ENCODE measurements at places on chromosomes 13 and 19.

DNA sequence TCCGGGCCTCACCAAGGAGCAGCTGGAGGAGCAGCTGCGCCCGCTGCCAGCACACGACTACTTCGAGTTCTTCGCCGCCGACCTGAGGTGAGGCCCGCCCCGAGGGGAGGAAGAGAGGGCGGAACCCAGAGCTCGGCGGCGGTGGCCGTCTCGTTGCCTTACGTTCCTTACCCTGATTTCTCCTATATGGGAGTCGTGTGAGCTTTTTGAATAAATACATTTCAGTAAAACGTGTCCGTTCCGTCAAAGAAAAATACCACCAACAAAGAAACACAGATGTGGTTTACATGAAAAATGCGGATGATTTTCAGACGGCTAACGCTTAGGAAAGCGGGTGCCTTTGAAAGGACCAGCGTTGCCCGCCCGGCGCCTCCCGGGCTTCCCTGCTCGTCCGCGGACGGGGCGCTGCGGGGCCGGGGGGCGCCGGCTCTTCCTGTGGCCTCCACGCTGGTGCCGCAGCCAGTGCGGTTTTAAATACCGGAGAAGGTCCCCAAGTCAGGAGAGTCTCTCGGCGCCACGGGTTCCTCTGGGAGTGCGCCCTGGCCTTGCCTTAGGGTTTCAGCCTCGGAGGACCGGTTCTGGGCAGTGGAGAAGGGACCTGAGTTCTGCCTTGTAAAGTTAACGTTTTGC lies 755 bp downstream of the UPF3A start:
- peak; percentile 79 for DNase-seq

DNA sequence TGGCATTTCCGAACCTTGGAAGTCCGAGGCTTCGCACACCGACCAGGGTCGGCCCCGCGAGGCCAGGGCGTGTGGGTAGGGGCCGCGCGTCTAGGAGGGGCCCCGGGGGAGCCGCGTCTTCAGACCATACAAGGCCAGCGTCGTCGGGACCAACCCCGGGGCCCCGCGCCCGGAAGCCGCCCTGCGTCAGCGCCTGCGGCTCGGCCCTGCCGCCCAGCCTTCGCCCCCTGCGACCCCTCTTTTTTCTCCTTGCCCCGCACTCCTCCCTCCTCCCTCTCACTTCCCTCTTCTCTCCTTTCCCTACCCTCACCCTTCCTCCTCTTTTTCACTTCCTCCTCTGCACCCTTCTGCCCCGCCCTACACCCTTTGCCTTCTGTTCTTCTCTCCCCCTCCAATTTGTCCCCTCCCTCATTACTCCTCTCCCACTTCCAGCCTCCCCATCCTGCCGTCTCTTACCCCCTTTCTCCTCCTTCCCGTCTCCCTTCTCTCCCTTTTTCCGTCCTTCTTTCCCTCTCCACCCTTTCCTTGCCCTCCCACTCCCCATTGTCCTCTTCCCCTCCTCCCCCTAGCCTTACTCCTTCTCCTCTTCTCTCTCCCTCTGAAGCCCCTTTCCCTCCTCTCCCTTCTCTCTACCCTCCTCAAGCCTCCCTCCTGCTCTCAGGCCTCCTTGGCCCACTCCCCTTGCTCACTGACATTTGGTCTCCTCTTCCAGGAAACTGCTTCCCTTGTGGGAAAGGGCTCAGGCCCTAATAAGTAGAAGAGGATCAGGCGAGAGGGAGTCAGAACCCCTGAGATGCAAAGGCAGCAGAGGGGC lies 2.2 kb upstream of the PLEKHG2 start:
- no peak for DNase-seq

- DNase-seq, result peak; percentile 86
These were observed at the start of gene ZNF528 for GRCh38 chr19:52397310-52398080. TSS of gene ZNF528 (plus strand) at chr19:52397849. CDS start at chr19:52402014, 4,165 bp downstream.

- no peak for DNase-seq
These were observed 86.7 kb upstream of the TUBA3C start for GRCh38 chr13:19268331-19268730.

GRCh38 chr13:85313761-85314503 lies 485.3 kb downstream of the SLITRK6 start:
- peak; percentile 82 for DNase-seq

GRCh38 chr19:10135551-10136334 lies 16.0 kb upstream of the EIF3G start:
- no peak for DNase-seq

GRCh38 chr13:34347784-34348573 lies 530.0 kb downstream of the RFC3 start:
- DNase-seq, result no peak

GRCh38 chr13:23497191-23497590 lies 63.7 kb upstream of the SACS start:
- no peak for DNase-seq

DNA sequence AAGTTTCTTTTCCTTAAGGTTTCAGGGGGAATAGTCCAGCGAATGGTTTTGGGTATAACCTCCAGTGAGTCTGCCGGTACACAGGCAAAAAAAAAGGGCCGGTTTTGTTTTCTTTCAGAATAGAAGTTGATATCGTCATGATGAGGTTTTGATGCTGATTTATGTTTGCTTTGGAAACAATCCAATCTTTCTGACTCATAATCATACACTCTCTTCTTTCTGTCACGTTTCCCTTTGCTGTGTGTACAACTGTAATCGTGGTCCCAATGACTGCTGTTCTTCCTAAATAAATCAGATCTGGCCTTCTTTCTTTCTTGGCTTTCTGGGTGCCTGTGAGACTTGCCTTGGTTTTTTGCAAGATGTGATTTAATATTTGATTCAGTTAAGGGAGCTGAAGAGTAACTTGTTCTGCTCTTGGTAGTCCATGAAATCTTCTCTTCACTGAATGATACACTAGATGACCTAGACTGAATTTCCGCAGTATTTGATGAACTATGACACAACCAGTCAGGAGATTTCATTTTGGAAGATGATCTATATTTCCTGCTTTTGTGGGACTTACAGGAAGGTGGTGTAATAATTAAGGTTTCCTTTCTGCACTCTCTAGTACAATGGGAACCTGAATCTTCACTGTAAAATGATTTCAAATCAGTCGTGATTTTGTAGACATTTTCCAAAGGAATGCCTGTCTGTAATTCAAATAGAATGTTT lies 34.9 kb upstream of the METTL21C start:
- peak; percentile 85 for DNase-seq

DNA sequence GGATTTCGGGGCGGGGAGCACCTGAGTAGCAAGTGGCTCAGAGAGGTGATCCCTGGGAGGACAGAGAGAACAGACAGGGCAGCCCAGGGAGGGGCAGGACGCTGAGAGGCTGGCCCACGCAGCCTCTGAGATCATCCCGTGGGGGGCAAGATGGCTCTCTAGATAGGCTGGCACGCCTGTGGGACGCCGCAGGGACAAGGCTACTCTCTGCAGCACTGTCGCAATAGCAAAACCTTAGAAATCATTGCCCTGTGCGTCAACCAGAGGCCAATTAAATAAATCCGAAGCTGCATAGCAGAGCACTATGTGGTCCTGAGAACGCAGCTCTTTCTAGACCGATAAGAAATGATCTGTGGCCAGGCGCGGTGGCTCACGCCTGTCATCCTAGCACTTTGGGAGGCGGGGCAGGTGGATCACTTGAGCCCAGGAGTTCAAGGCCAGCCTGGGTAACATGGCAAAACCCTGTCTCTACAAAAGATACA lies 5.1 kb downstream of the PEX11G start:
- DNase-seq, result no peak

GRCh38 chr13:110284779-110285484 lies 22.0 kb downstream of the COL4A1 start:
- DNase-seq, result no peak

DNA sequence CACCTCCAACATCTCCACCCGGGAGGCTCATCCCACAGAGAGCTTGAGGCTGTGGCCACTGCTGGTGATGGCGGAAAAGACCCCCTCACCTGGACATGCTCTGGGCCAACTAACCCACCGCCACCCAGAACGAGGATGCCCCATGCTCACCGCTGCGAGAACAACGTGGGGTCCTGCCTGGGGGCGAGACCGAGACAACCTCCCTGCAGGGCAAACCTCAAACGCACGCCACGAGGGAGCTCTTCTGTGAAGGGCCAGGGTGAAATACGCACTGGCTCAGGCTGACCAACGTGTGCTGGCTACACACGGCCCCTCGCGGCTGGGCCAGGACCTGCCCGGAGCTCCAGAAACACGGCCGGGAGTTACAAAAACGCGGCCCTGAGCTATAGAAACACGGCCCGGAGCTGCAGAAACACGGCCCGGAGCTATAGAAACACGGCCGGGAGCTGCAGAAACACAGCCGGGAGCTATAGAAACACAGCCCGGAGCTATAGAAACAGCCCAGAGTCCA lies 19.0 kb upstream of the PLPP2 start:
- no peak for DNase-seq

DNA sequence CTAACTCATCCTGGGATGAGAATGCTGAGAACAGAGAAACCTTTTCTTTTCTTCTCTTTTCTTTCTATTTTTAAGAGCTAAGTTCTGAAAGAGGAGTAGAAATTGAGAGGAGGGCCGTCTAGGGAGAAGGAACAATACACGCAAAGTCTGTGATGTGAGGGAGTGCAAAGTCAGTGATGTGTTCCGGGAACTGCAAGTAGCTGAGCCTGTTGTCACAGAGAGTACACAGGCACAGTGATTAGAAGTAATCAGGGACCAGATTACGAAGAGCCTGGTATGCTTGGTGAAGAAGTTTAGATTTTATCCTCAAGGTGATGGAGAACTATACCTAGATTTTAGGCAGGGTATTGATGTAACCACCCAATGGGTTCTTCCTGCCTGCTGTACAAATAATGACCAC lies 32.0 kb upstream of the CXCL17 start:
- DNase-seq, result no peak

DNA sequence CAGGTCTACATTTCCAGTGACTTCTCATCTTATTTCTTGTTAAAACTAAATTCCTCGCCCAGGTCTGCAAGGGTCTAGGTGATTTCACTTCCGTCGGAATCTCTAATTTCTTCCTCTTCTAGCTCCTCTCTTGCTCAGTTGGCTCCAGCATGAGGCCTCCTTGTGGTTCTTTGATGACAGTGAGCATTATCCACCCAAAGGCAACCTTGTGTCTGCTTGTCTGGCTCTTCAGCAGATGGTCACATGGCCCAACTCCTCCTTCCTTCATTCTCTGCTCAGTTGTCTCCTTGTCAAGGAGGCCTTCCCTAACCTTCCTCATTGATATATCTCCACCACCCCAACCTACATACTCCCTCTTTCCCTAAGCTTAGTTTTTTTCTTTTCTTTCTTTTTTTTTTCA lies 1391.4 kb downstream of the EFNB2 start:
- DNase-seq, result no peak

GRCh38 chr19:13043285-13043684 lies 48.0 kb downstream of the NFIX start:
- DNase-seq, result no peak

- no peak for DNase-seq
These were observed 14.8 kb downstream of the RABAC1 start for GRCh38 chr19:41944336-41944735.

- DNase-seq, result no peak
These were observed 4.0 kb upstream of the GRIN3B start for GRCh38 chr19:996051-996838.

- no peak for DNase-seq
These were observed at the start of gene AP2A1 for GRCh38 chr19:49766930-49767299. TSS of gene AP2A1 (plus strand) at chr19:49767001. CDS start at chr19:49767134, 133 bp downstream.

DNA sequence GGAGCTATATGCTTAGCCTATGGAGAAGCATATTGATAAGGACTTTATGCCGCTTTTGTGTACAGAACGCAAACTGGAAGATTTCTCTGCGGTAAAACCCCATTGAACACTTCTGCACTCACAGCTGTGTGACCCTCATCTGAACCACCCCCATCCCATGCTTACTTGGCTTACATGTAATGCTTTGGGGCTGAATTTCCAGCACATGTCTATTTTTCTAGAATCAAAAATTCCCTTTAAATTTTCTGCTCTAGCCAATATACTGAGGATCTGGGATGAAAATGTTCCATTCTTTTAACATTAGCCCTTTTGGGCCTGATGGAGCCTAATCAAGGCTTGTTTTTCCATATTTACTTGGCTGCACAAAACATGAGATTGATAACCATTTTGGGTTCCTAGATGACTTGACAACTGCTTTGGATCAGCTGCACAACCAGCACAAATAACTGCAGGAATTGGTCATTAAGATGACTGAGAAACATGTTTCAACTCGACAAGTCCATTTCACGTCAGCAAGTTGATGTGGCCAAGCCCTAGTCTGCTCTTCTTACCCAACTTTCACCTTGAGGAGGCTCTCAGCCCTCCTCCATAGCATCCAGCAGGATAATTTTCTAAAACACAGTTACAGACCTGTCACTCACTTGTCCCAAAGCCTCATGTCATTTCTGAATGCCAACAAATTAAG lies 52.4 kb downstream of the TNFSF11 start:
- no peak for DNase-seq

GRCh38 chr13:50323440-50324065 lies 308.3 kb downstream of the KCNRG start:
- peak; percentile 80 for DNase-seq

- DNase-seq, result peak; percentile 87
These were observed at the start of gene PCID2 for GRCh38 chr13:113208421-113209335. TSS of gene PCID2 (minus strand) at chr13:113208669. CDS start at chr13:113208634, 35 bp downstream.

DNA sequence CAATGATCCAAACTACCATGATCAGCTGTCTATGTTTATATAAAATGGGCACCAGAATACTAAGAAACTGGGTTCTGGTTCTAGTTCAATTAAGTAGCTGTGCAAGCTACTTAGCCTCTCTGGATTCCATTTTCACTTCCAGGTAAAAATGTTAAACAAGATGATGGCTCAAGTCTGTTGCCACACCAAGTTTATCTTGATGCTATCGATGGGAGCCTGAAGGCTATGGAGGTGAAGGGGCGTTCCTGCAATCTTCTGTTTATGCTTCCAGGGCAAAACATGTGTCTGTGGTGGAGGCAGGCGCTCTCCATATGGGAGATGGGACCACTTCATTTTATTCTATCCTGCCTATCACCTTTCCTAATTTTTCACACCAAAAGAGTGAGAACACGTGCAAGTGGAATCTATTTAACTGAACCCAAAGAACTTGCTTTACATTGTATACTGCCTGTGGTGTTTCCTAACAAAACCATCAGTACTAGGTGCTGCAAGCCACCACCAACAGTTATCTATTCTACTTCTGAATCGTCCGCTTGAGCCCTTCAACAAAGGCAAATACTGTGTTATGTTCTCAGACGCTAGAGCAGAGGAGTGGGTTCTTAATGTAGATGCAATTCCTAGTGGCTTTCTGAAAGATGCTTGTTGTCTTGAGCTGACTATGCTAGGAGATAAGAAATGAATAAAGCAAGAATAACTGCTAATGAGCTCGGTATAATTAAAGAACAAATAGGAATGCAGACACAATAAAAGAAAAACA lies 70.9 kb downstream of the DOCK9 start:
- no peak for DNase-seq

- no peak for DNase-seq
These were observed at the start of gene ARL11 for GRCh38 chr13:49627831-49628652. TSS of gene ARL11 (plus strand) at chr13:49628507. CDS start at chr13:49630448, 1,941 bp downstream.

- DNase-seq, result peak; percentile 65
These were observed 2.5 kb upstream of the ZNF121 start for GRCh38 chr19:9586764-9587163.

All from HT1080 (cell line).